Tibial nerve (tissue), 4 donors: ENCODE measurements at places on chromosomes 2 and 18. TPM values are rescaled to one million over a fixed set of nuclear protein-coding genes. Genes with fewer than 3 reads are reported as not detected.
A peak's percentile ranks its signal among the peaks of the same experiment; 100 is the strongest.

DNA sequence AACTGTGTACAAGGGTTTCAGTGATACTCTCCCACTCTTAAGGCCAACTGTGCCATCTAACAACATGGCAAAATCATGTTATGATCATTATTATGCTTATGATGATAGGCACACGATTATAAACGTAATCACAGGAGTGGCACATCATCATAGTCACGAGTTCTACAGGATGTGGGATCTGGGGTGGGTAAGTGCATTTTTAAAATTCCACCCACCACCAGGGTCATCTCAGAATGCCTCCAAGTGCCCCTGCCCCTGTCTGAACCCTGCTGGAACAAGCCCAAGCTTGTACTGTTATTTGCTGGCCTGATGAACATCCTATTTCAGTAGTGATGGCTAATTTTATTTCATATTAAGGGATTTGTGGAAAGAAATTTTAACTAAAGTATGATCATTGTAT is 117.8 kb downstream of the PTPRM start:
- DNase-seq = no peak
- no peak overlapping the region for H3K4me3 ChIP-seq
- H3K4me1 ChIP-seq = no peaks in the 10 kb centered on the region
- no peaks in the 10 kb centered on the region for H3K36me3 ChIP-seq
- H3K27me3 ChIP-seq = no peaks in the 10 kb centered on the region

DNA sequence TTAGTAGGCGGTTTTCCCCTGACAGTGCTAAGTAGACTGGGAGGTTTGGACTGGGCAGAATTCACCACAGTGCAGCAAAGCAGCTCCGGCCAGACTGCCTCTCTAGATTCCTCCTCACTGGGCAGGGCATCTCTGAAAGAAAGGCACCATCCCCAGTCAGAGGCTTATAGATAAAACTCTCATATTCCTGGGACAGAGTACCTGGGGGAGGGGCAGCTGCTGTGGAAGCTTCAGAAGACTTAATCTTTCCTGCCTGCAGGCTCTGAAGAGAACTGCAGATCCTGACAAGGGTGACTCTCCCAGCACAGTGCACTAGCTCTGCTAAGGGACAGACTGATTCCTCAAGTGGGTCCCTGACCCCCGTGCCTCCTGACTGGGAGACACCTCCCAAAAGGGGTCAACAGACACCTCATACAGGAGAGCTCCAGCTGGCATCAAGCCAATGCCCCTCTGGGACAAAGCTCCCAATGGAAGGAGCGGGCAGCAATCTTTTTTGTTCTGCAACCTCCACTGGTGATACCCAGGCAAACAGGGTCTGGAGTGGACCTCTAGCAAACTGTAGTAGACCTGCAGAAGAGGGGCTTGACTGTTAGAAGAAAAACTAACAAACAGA is 266.8 kb upstream of the CRIM1 start:
- no peak for DNase-seq
- no peaks in the 10 kb centered on the region for H3K4me1 ChIP-seq
- no peak overlapping the region for H3K4me3 ChIP-seq
- H3K27me3 ChIP-seq = no peaks in the 10 kb centered on the region

The IL1RL1 gene
- 3.9 TPM for total RNA-seq

DNA sequence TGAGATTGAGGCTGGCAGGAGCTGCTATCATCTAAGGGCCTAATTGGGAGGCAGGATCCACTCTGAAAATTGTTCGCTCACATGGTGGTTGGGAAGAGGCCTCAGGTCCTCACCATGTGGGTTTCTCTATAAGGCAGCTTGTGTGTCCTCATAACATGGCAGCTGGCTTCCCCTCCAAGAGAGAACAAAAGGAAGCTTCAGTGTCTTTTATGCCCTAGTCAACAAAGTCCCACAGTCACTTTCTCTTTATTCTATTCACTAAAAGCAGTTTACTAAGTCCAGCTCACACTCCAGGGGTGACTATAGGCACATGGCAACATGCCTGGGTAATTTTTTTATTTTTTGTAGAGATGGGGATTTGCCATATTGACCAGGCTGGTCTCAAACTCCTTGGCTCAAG is 5.8 kb upstream of the ITGAV start:
- DNase-seq = no peak
- H3K27me3 ChIP-seq = no peaks in the 10 kb centered on the region
- H3K36me3 ChIP-seq = no peaks in the 10 kb centered on the region
- H3K27ac ChIP-seq = no peak overlapping the region
- no peaks in the 10 kb centered on the region for H3K4me1 ChIP-seq

GRCh38 chr2:186683341-186683740 is 10.5 kb upstream of the FAM171B start:
- no peaks in the 10 kb centered on the region for H3K4me1 ChIP-seq
- H3K36me3 ChIP-seq = peaks cover 36% of the 10 kb centered on the region
- H3K27ac ChIP-seq = no peak overlapping the region

DNA sequence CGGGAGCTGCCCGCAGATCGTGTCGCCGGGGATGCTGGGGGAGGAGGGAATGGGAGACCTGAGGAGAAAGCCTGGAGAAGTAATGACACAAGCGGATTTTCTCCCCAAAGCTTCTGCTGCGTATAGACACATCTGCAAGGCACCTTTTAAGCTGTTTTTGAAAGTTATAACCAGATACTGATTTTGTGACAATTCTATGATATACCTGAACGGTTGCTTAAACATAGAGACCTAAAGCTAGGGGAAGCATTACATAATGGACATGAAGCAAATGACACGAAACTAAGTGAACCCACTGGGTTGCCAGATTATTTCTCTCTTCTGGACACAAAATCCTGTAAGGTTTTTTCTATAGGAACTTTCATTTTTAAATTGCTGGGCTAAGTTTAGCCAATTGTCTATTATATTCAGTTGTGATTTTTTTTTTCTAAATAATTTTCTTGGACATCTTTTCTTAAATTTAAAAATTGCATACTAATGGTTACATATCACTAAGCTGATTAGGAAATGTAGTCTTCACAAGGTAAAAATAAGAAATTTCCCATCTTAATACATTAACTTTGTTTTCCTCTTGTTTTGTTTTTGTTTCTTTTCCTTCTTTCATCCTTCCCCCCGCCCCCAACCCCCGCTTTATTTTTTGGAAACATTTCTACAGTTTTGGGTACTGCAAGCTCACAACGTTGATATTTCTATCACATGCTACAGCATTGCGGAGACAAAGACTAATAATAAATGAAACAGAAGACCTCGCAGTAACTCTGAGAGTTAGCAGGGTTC is 1.3 kb downstream of the OSBPL6 start:
- H3K4me1 ChIP-seq = peaks cover 7% of the 10 kb centered on the region
- no peaks in the 10 kb centered on the region for H3K27me3 ChIP-seq
- no peak overlapping the region for H3K27ac ChIP-seq
- H3K36me3 ChIP-seq = no peaks in the 10 kb centered on the region
- DNase-seq = no peak
- peak overlapping the region; percentile 88 for H3K4me3 ChIP-seq

GRCh38 chr2:1865716-1866234 is 121.5 kb upstream of the PXDN start:
- DNase-seq = no peak
- peaks cover 43% of the 10 kb centered on the region for H3K27me3 ChIP-seq
- H3K4me1 ChIP-seq = no peaks in the 10 kb centered on the region

GRCh38 chr2:53183581-53183980 is 584.0 kb upstream of the CHAC2 start:
- no peak overlapping the region for H3K27ac ChIP-seq
- H3K4me3 ChIP-seq = no peak overlapping the region
- no peak for DNase-seq
- no peaks in the 10 kb centered on the region for H3K36me3 ChIP-seq
- no peaks in the 10 kb centered on the region for H3K4me1 ChIP-seq

DNA sequence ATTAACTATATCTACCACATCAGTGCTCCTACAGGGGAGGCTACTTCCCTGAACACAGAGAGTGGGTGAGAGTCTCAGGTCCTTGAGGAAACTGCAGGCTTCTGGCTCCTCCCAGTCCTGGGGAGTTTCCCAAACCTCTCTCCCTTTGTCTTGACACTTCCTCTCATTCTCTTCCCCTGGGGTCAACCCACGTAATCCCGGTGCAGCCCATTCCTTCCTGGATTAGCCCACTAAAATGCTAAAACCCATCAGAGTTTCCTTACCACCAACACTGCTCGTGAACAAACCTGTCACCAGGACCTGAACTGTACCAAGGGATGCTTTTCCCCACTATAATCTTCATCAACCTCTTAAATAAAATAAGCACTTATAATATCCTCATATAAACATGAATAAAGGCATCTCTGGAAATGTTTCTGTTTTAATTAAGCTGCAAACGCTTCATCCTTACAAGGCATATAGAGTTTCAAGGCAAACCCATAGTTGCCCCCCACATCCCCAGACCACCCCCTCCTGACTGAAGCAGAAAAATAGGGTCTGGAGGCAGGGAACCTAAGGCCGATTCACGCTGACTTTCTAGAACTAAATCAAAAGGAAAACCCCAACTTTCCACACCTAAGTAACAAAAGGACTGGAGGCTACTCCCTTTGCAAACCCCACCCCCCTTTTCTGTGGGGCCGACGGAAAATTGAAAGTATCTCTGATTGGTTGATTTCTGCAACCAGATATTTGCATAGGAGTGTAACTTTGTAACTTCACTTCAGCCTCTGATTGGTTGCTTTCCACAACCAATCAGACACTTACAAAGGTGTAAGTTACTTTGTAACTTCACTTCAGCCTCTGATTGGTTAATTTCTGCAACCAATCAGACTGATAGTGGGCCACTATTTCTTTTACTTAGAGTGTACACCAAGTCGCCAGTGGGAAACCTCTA is 19.0 kb downstream of the TMSB10 start:
- no peaks in the 10 kb centered on the region for H3K36me3 ChIP-seq
- DNase-seq = no peak
- H3K27me3 ChIP-seq = no peaks in the 10 kb centered on the region
- peak overlapping the region; percentile 62 for H3K27ac ChIP-seq
- no peak overlapping the region for H3K4me3 ChIP-seq

The RUFY4 gene
- not detected for total RNA-seq

The SCTR gene
- not detected for total RNA-seq

DNA sequence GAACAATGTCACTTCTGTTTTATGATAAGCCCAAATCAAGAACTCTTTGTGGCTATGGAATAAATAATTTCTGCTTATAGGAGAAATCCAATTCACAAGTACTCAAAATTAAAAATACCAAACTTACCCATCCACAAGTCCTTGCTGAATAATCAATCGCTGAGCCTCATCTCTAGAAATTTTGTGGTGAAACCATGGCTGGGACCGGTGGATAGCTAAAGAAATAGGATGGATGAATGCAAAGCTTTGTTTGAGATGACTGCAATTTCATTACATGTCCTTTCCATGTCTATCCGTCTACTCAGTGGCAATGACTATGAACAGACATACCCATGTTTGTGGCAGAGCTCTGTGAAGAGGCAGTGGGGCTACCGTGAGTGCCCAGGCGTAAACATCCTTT is 124.4 kb downstream of the GRB14 start:
- H3K27me3 ChIP-seq = no peaks in the 10 kb centered on the region
- peaks cover 13% of the 10 kb centered on the region for H3K4me1 ChIP-seq
- H3K27ac ChIP-seq = no peak overlapping the region
- no peak for DNase-seq
- H3K36me3 ChIP-seq = no peaks in the 10 kb centered on the region

DNA sequence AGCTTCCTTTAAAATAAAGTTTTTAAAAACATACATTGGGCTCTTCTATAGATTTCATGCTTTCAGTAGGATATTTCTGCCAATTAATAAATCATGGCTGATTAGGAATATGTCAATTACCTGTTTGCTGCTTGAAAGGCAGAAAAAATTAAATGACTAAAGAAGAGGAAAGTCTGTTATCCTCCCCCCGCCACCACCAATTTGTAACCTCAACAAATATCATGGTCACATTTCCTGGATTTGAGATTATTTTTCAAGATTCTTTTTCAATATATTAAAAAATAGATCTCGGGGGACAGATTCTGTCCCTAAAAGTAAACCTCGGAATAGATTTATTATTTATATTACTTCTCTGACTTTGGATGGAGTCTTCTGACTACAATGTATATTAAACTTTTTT is 125.9 kb downstream of the ARHGAP15 start:
- H3K4me1 ChIP-seq = no peaks in the 10 kb centered on the region
- H3K4me3 ChIP-seq = no peak overlapping the region
- DNase-seq = no peak
- H3K36me3 ChIP-seq = no peaks in the 10 kb centered on the region

The NOL4 gene
- not detected for total RNA-seq

DNA sequence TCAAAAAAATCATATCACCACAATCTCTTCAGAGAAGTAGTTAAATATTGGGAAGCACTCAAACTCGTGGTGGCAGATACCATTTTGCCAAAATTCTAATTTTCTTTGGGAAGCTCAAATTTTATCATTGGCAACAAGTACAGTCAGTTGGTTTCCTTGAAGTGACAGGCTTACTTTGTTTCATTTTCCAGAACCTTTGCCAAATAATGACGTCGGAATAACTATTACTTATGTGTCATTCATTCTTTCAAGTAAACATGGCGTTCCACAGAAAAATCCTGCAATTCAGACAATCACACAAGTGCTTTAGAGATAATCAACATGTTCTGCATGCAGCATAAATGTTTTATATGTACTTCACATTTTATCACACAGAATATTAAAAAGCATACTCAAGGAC is 5.4 kb downstream of the TTLL4 start:
- H3K4me1 ChIP-seq = peaks cover 11% of the 10 kb centered on the region
- H3K36me3 ChIP-seq = peaks cover 16% of the 10 kb centered on the region
- H3K4me3 ChIP-seq = no peak overlapping the region

GRCh38 chr2:105450471-105450870 is 51.6 kb upstream of the FHL2 start:
- H3K27ac ChIP-seq = no peak overlapping the region
- H3K4me1 ChIP-seq = no peaks in the 10 kb centered on the region
- no peaks in the 10 kb centered on the region for H3K27me3 ChIP-seq
- no peak overlapping the region for H3K4me3 ChIP-seq
- DNase-seq = no peak

DNA sequence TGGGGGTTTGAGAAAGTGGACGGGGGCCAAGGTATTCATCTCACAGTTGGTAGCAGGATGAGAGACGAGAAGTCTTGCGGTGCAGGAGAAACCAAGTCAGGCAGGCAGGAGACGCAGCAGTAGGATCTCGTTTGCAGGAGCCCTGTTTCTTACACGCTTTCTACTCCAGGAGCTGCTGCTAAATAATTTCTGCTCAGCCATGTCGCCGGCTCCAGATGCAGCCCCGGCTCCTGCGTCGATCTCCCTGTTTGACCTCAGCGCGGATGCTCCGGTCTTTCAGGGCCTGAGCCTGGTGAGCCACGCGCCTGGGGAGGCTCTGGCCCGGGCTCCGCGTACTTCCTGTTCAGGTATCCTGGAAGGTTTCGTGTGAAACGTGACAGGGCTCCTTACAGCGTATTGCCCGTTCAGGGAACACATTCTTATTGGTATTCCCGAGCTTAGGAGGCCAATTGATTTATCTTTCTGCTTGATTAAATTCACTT is 494 bp downstream of the ANKZF1 start:
- no peaks in the 10 kb centered on the region for H3K27me3 ChIP-seq
- H3K27ac ChIP-seq = peak overlapping the region; percentile 97
- peaks cover 24% of the 10 kb centered on the region for H3K36me3 ChIP-seq
- H3K4me3 ChIP-seq = peak overlapping the region; percentile 64
- H3K4me1 ChIP-seq = peaks cover 44% of the 10 kb centered on the region
- DNase-seq = no peak

The RNF181 gene
- total RNA-seq = 212 TPM
